CD4-positive, alpha-beta T cell treated with Interleukin-17A for 1 hour (primary cell): ENCODE measurements at places on chromosomes 12 and 14.

GRCh38 chr14:25988536-25988935 is 609.3 kb downstream of the NOVA1 start:
- DNase-seq: no peak

- DNase-seq: peak; percentile 62
These were observed 62.9 kb upstream of the NID2 start for GRCh38 chr14:52131640-52132320.

DNA sequence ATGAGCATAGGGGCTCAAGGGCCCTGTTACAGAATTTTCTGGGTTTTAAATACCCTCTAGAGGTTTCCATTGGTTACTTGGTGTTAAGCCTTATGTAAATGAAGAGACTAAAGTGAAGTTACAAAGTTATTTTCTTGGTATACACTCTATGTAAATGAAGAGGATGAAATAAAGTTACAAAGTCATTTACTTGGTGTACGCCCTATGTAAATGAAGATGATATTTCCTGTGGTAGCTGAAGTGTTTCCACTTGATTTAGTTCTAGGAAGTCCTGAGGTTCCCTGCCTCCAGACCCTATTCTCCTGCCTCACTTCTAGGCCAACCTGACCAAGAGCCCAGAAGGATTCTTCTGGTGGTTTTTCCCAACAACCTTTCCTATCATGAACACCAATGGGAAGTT is 126.1 kb downstream of the SPTSSA start:
- no peak for DNase-seq

- no peak for DNase-seq
These were observed 17.4 kb upstream of the SLC10A1 start for GRCh38 chr14:69814397-69814796.

DNA sequence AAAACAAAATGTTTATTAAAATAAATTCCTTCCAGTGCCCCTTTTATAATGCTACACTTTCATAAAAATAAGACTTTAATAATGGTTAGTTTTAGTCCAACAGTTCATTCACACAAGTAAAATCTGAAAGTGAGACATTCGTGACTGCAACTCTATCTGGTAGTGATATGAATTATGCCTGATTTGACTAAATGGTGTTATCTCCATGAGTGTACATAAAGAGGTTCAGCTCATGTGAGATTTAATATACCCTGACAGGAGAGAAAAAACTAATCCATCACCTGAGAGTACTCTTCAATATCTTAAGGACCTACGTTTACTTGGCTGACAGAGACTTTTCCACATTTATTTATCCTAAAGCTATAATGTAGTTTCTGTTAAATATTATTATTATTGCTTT is 34.0 kb downstream of the ERO1A start:
- no peak for DNase-seq

- no peak for DNase-seq
These were observed 309.9 kb downstream of the ADGRD1 start for GRCh38 chr12:131263626-131264025.

DNA sequence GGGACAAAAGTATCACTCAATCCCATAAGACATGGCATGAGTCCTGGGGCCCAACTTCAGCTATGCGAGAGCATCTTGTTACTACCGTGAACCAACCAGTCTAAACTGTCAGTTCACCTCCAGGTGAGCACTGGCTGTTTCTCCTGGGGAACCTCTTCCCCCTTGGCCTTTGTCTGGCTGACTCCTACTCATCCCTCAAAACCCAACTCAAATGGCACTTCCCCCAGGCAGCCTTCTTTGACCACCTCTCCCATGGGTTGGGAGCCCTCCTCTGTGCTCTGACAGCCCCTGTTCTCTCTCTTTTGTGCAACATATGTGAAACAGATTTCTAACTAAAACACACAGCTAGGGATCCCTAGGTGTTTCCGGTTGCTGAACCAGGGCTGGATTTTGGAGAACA is 37.7 kb downstream of the FOXN4 start:
- DNase-seq: no peak

DNA sequence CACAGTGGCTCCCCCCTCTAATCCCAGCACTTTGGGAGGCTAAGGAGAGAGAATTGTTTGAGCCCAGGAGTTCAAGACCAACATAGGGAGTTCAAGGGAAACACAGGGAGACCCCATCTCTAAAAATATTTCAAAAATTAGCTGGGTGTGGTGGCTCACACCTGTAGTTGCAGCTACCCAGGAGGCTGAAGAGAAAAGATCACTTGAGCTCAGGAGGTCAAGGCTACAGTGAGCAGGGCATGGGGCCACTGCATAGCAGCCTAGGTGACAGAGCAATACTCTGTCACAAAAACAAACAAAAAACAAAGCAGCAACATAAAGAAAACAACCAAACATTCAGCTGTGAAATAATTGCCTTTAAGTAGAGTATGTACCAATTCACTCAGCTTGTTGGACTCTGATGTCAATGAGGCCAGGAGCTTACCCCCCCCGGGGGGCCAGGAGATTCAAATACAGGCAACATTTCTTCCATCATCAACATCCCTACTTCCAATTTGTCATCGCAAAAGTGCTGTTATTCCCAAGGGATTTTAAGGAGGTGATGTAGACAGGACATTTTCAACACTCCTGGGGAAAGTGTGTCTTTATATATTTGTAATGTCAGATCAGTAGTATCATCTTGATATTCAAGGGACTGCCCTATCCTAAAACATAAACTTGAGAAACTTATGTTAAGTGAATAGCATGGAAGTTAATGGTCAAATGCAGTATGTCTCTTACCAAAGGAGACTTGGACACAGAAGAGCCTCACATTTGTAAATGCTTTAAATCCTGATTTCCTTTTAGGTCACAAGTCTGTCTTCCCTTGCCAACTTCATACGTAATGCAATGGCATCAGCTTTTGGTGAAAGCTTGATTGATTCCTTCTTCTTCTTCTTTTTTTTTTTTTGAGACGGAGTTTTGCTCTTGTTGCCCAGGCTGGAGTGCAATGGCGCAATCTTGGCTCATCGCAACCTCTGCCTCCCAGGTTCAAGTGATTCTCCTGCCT is 40.6 kb upstream of the AEBP2 start:
- DNase-seq: no peak

DNA sequence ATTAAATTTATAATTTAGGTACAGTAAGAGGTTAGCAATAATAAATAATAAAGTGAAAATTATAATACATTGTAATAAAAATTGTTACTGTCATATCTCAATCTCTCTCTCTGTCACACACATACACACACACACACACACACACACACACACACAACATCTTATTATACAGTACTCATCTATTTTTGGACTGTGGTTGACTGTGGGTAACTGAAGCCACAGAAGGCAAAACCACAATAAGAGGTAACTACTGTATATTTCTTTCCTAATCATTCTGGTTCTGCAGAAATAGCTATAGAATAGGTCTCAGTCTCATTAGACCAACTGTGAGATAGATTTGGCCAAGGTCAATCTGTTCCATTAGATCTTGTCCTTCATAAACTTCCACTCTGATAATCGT is 33.1 kb upstream of the PTPRO start:
- peak; percentile 13 for DNase-seq

DNA sequence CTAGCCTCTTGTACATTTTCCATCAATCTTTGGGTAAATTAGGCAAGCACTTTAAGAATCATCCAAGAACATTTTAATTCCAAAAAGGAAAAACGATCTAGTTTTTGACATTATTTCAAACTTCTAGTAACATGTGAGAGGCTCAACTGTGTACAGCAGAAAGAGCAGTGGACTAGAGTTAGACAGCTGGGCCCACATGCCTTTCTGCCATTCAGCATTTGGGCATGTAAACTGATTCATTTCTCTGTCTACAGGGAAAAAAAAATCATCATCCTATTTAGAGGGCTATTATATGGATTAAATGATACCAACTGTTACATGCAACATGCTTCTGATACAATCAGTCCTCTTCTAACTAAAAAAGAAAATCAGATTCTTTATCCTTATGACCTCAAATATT is 17.7 kb downstream of the ATP2B1 start:
- DNase-seq: no peak

DNA sequence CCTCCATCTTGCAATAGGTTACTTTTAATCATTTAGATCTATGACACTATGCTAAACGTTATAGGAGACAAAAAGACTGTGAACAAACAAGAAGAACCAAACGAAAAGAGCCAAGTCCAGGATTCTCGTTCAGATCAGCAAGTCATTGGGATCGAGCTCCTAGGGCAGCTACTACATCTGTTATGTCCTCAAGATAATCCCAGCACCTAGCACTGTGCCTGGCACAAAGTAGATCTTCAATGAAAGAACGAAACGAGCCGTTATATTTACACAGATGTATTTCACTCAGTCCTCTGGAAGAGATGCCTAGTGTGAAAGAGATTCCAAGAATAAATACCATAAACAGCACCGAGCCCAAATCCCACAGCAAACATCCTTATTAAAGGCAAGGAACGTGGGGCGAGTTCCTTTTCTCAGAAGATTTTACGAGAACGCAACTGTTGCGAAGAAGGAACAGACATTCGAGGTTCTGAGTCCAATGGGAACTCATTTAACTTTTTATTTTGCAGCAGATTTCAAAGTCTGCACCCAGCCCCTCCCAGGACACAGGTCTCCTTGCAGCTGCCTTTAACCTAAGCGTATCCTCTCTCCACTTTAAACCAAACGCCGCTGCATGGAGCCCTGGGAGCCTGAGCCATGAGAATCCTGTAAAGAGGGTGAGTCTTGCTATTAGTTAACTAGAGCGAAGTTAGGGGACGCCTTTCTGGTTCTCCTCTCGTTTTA is 544 bp upstream of the TDP1 start:
- DNase-seq: no peak

GRCh38 chr12:61367281-61367785 is 892.9 kb upstream of the USP15 start:
- no peak for DNase-seq
